Pancreas (tissue), 10 donors: ENCODE measurements at places on chromosomes 13 and 19. TPM values are rescaled to one million over a fixed set of nuclear protein-coding genes. Genes with fewer than 3 reads are reported as not detected.

DNA sequence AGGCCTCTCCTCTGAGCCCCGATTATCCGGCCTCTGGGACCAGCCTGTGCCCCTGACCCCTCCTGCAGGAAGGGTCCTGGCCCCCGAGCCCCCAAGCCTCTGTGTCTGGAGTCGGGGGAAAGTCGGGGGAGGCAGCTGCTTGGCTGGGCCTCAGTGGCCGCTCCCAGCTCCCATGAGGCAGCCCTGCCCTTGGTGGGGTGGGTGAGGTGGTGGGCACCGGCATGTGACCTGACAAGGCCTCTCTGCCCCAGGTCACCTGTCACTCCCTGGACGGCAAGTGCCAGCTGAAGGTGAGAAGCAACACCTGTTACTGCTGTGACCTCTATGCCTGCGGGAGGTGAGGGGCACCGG, 41.5 kb downstream of the TMEM255B start:
- no peak overlapping the region for H3K4me3 ChIP-seq
- H3K4me1 ChIP-seq = no peaks in the 10 kb centered on the region
- H3K36me3 ChIP-seq = no peaks in the 10 kb centered on the region
- H3K27ac ChIP-seq = no peak overlapping the region

- H3K4me3 ChIP-seq = no peak overlapping the region
- no peaks in the 10 kb centered on the region for H3K27me3 ChIP-seq
- no peak for DNase-seq
- H3K4me1 ChIP-seq = no peaks in the 10 kb centered on the region
Measured at GRCh38 chr13:84025824-84026223, 143.6 kb upstream of the SLITRK1 start.

- H3K4me1 ChIP-seq = peaks cover 7% of the 10 kb centered on the region
- H3K27me3 ChIP-seq = no peaks in the 10 kb centered on the region
- DNase-seq = no peak
Measured at GRCh38 chr19:18123819-18124218, 26.2 kb downstream of the MAST3 start.

Gene GPX4
- 48.8 TPM for total RNA-seq

Gene OR2Z1
- not detected for total RNA-seq

- no peaks in the 10 kb centered on the region for H3K27me3 ChIP-seq
- H3K36me3 ChIP-seq = peaks cover 2% of the 10 kb centered on the region
- no peak for DNase-seq
- no peak overlapping the region for H3K27ac ChIP-seq
- H3K4me3 ChIP-seq = no peak overlapping the region
Measured at GRCh38 chr19:43731846-43732245, 16.0 kb downstream of the IRGC start.

Gene TTYH1
- 24.5 TPM for total RNA-seq

Gene DACT3
- total RNA-seq = 1.7 TPM

DNA sequence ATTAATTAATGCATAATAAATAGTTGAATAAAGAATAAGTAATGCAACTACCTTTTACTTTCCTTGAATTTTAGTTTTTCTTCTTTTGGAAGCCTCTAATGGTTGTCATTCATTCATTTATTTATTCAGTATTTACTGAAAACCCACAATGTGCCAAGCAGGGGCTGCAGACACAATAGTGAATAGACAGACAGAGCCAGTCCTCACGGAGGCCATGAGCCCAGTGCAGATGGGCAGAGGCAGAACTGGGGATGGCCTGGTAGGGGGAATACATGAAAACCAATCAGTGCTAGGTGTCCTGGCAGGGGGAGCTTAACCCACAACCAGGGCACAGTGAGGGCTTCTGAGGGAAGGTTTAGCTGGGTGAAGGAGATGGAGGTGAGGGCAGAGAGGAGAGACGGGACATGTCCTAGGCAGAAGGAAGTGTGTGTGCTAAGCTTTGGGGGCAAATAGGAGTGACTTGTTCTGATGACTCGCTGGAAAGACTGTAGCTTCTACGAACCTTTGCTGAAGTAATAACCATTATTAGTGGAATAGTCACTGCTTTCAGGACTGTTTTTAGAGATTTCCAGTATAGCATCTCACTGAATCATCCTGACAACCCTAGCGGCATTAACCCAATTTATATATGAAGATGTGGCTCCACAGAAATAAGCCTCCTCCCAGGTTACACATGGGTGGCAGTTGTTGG, 55.9 kb downstream of the ERCC5 start:
- H3K4me3 ChIP-seq = no peak overlapping the region
- H3K27me3 ChIP-seq = no peaks in the 10 kb centered on the region
- no peak overlapping the region for H3K27ac ChIP-seq
- no peaks in the 10 kb centered on the region for H3K36me3 ChIP-seq
- DNase-seq = no peak

DNA sequence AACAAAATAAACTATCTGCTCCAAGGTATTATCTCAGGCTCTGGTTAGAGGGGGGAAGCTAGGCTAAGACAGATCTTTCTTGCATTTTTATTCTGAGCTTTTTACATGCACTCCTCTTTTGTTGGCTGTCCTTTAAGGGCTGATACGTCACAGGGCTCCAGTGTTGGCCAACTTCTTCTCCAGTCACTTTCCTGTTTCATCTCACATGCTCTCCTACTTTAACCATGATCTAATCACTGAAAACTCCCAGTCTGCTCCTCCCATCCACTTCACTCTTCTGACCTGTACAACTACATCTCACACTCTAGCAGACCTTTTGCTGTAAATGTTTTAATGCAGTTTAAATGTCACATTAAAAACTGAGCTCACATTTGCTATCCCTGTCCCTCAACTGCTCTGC, 510.0 kb upstream of the KLF12 start:
- no peaks in the 10 kb centered on the region for H3K4me1 ChIP-seq
- H3K36me3 ChIP-seq = no peaks in the 10 kb centered on the region
- no peak overlapping the region for H3K4me3 ChIP-seq
- DNase-seq = no peak

Gene R3HDM4
- 26.8 TPM for total RNA-seq
